ENCODE measurements at places on chromosomes 12 and 14. TPM values are rescaled to one million over a fixed set of nuclear protein-coding genes. Genes with fewer than 3 reads are reported as not detected.
A peak's percentile ranks its signal among the peaks of the same experiment; 100 is the strongest.

DNA sequence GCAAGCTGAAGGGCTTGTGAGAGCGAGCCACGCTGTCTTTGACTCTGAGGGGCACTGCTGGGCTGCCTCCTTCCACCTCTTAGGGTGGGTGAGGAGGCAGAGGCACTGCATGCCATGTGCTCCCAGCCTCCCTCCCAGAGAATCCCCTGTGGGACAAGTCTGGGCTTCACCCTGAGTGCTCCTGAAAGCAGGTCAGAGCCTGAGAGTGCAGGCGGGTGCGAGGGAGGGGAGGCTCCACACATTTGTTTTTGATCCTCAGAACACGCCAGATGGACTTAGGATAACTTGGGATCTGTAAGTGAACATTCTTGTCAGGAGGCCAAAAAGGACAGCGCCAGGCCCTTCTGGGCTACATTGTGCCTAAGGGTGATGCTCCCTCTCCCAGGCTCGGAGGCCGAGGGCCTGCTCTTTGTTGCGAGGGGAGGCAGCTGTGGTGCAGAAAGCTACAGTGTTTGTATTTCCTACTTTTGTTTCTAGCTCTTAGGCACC lies 155.4 kb downstream of the TMX1 start:
- no peak overlapping the region for H3K27ac ChIP-seq
- no peaks in the 10 kb centered on the region for H3K4me1 ChIP-seq
- no peak for DNase-seq
- no peaks in the 10 kb centered on the region for H3K27me3 ChIP-seq
- H3K4me3 ChIP-seq, result no peak overlapping the region
- no peaks in the 10 kb centered on the region for H3K36me3 ChIP-seq

DNA sequence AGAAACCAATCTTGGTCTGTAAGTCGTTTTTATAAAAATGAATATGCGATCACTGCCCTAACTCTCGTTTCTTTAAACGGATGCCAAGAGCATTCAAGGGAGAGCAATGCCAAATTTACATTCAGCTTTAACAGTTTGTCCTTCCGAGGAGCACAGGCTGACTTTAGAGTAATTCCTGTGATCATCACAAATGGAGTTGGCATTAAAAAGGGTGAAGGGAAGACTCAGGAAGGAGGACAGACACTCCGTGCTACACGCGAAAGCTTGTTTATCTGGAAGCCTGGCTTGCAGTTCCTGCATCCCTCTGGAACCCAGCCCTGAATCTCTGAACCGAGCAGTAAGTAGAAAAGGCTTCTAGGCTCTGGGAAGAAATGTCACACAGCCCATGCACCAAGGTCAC lies 78.4 kb downstream of the PAPOLA start:
- no peak overlapping the region for H3K27ac ChIP-seq
- H3K4me1 ChIP-seq, result peaks cover 5% of the 10 kb centered on the region
- no peak overlapping the region for H3K4me3 ChIP-seq
- no peak for DNase-seq

- H3K4me1 ChIP-seq, result peaks cover 40% of the 10 kb centered on the region
- no peak overlapping the region for H3K4me3 ChIP-seq
- DNase-seq, result peak; percentile 22
- peaks cover 1% of the 10 kb centered on the region for H3K27me3 ChIP-seq
These were observed 23.1 kb upstream of the HELB start for GRCh38 chr12:66279123-66279712.

Gene LHX5
- not detected for total RNA-seq

Gene PZP
- not detected for total RNA-seq

DNA sequence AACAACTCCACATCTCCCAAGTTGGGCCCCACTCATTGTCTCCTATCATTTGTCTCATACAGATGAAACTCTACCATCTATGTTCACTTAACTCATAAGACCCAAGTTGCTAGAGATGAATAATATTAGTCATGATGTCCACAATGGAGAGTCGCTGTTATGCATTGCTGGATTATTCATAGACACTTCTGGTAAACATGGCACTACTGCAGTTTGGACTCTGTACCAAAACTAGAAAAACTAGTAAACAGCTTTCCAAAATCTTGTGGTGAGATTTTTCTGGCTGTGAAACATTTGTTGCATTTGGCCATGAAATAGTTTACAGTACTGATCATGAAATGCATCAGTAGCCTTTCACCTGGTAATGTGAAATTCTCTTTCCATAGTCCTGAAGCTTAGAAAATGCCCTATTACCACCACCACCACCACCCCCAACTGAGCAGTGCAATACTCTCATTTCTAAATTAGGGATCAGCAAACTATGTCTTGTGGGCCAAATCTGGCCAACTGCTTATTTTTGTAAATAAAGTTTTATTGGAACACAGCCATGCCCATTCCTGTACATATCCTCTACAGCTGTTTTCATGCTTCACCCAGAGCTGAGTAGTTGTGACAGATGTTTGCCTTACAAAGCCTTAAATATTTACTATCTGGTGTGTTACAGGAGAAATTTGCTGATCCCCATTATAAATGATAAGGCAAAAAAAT lies 236.5 kb downstream of the DPF3 start:
- no peaks in the 10 kb centered on the region for H3K4me1 ChIP-seq
- H3K27ac ChIP-seq, result no peak overlapping the region
- peaks cover 11% of the 10 kb centered on the region for H3K36me3 ChIP-seq
- no peak for DNase-seq
- H3K27me3 ChIP-seq, result peaks cover 14% of the 10 kb centered on the region

- peaks cover 22% of the 10 kb centered on the region for H3K4me1 ChIP-seq
- H3K27ac ChIP-seq, result peak overlapping the region; percentile 0
- no peak overlapping the region for H3K4me3 ChIP-seq
- peaks cover 13% of the 10 kb centered on the region for H3K36me3 ChIP-seq
- no peak for DNase-seq
- no peaks in the 10 kb centered on the region for H3K27me3 ChIP-seq
These were observed 1.6 kb upstream of the TAS2R30 start for GRCh38 chr12:11136075-11136474.

Gene PPM1H
- not detected for total RNA-seq

DNA sequence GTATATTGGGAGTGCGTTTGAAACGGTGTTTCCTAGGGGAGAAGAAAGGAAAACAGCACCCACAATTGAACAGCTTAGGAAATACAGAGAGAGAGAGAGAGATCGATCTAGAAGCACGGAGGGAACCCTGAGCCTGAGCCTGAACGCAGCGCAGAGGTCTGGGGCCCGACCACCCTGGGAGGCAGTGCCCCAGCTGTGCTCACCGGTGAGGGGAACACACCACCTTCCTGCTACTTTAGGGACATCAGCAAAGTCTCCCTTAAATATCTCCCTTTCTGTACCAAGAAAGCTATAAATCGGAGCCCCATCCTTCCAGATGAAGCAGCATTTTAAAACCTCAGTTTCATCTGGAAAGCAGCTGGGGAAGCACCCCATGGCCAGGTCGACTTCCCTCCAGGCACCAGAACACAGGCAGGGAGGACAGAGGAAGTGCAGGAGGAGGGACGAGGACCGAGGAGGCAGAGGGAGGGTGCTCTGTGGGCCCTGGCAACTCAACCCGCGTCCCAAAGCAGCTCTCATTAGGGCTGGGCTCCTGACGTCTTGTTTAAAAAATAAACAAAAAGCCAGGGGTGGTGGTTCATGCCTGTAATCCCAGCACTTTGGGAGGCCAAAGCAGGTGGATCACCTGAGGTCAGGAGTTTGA lies 12.2 kb downstream of the RIMBP2 start:
- H3K4me1 ChIP-seq, result no peaks in the 10 kb centered on the region
- H3K4me3 ChIP-seq, result no peak overlapping the region
- no peak overlapping the region for H3K27ac ChIP-seq

- DNase-seq, result peak; percentile 11
- no peaks in the 10 kb centered on the region for H3K27me3 ChIP-seq
- H3K36me3 ChIP-seq, result no peaks in the 10 kb centered on the region
These were observed 187.2 kb upstream of the NEDD1 start for GRCh38 chr12:96719660-96720362.

Gene RASAL1
- total RNA-seq, result 0.34 TPM

- peaks cover 4% of the 10 kb centered on the region for H3K27me3 ChIP-seq
- peaks cover 8% of the 10 kb centered on the region for H3K4me1 ChIP-seq
- peak; percentile 51 for DNase-seq
- H3K36me3 ChIP-seq, result no peaks in the 10 kb centered on the region
These were observed 8.8 kb upstream of the GNPTAB start for GRCh38 chr12:101839324-101840283.

- no peak overlapping the region for H3K27ac ChIP-seq
- H3K4me1 ChIP-seq, result no peaks in the 10 kb centered on the region
- no peaks in the 10 kb centered on the region for H3K36me3 ChIP-seq
- DNase-seq, result no peak
- peaks cover 4% of the 10 kb centered on the region for H3K27me3 ChIP-seq
- no peak overlapping the region for H3K4me3 ChIP-seq
These were observed 28.2 kb upstream of the BCAT1 start for GRCh38 chr12:24977060-24977459.

- H3K27ac ChIP-seq, result no peak overlapping the region
- DNase-seq, result no peak
- no peaks in the 10 kb centered on the region for H3K27me3 ChIP-seq
- no peaks in the 10 kb centered on the region for H3K36me3 ChIP-seq
These were observed 16.4 kb upstream of the MIA2 start for GRCh38 chr14:39217214-39217879.

GRCh38 chr14:80850197-80850814 lies 91.2 kb downstream of the CEP128 start:
- no peak overlapping the region for H3K4me3 ChIP-seq
- H3K36me3 ChIP-seq, result no peaks in the 10 kb centered on the region
- no peaks in the 10 kb centered on the region for H3K4me1 ChIP-seq
- no peak overlapping the region for H3K27ac ChIP-seq

Gene HOXC13
- total RNA-seq, result not detected

DNA sequence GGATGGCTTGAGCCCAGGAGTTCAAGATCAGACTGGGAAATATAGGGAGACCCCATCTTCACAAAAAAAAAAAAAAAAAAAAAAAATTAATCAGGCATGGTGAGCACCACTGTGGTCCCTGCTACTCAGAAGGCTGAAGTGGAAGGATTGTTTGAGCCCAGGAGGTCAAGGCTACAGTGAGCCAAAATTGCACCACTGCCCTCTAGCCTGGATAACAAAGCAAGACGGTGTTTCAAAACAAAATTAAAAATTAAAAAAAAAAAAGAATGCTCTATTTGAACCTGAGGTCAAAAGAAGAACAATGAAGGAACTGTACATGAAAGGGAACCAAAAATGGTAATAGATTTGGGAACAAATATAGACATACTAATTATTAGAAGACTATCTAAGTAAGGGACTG lies 40.4 kb downstream of the BMP4 start:
- H3K27ac ChIP-seq, result no peak overlapping the region
- no peaks in the 10 kb centered on the region for H3K4me1 ChIP-seq
- H3K36me3 ChIP-seq, result no peaks in the 10 kb centered on the region
- no peaks in the 10 kb centered on the region for H3K27me3 ChIP-seq
- H3K4me3 ChIP-seq, result no peak overlapping the region
- DNase-seq, result no peak

GRCh38 chr14:23895480-23895879 lies 58.1 kb upstream of the DHRS4 start:
- no peak overlapping the region for H3K4me3 ChIP-seq
- peaks cover 5% of the 10 kb centered on the region for H3K27me3 ChIP-seq
- H3K4me1 ChIP-seq, result no peaks in the 10 kb centered on the region
- no peaks in the 10 kb centered on the region for H3K36me3 ChIP-seq
- no peak overlapping the region for H3K27ac ChIP-seq

Gene ETFBKMT
- 0.69 TPM for total RNA-seq

Gene EXOC3L4
- not detected for total RNA-seq

Gene HCAR1
- total RNA-seq, result 8.6 TPM

GRCh38 chr12:45182511-45182910 lies 33.4 kb upstream of the ANO6 start:
- H3K27me3 ChIP-seq, result no peaks in the 10 kb centered on the region
- H3K27ac ChIP-seq, result no peak overlapping the region
- no peak overlapping the region for H3K4me3 ChIP-seq
- peaks cover 6% of the 10 kb centered on the region for H3K36me3 ChIP-seq
- no peaks in the 10 kb centered on the region for H3K4me1 ChIP-seq

GRCh38 chr14:54671537-54671936 lies 104.6 kb downstream of the SAMD4A start:
- H3K27me3 ChIP-seq, result peaks cover 54% of the 10 kb centered on the region
- DNase-seq, result no peak
- H3K27ac ChIP-seq, result no peak overlapping the region
- peaks cover 3% of the 10 kb centered on the region for H3K36me3 ChIP-seq
- no peak overlapping the region for H3K4me3 ChIP-seq

Gene RDH16
- total RNA-seq, result 0.23 TPM

Gene CSRP2
- 0.36 TPM for total RNA-seq

DNA sequence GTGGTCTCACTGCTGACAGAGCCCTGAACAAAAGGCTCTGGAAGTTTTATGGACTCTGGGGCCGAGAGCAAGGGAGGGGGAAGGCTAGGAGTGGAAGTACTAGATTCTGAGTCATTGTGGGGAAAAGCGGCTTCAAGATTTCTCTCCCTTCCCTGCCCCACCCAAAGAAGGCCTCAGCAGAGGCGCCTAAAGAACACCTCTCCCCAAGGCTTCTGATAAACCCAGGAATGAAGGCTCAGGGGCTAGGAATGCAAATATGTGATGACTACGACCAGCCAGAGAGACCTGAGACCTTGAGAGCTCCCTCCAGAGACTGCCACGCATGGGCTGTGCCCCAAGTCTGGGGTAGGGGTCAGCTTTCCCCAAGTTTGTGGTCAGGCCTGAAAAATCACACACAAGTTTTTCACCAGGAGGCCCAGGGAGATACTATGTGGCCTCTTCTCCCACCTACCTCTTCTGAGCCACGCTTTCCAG lies 130.7 kb upstream of the HIF1A start:
- no peak overlapping the region for H3K27ac ChIP-seq
- DNase-seq, result no peak
- H3K27me3 ChIP-seq, result no peaks in the 10 kb centered on the region
- H3K4me1 ChIP-seq, result peaks cover 87% of the 10 kb centered on the region

Gene SMCO2
- 1.8 TPM for total RNA-seq

- no peak for DNase-seq
- H3K4me3 ChIP-seq, result no peak overlapping the region
- peaks cover 56% of the 10 kb centered on the region for H3K36me3 ChIP-seq
- no peaks in the 10 kb centered on the region for H3K27me3 ChIP-seq
- no peak overlapping the region for H3K27ac ChIP-seq
- H3K4me1 ChIP-seq, result no peaks in the 10 kb centered on the region
These were observed 42.9 kb downstream of the WDR89 start for GRCh38 chr14:63598807-63599206.

Gene PLEKHD1
- not detected for total RNA-seq

DNA sequence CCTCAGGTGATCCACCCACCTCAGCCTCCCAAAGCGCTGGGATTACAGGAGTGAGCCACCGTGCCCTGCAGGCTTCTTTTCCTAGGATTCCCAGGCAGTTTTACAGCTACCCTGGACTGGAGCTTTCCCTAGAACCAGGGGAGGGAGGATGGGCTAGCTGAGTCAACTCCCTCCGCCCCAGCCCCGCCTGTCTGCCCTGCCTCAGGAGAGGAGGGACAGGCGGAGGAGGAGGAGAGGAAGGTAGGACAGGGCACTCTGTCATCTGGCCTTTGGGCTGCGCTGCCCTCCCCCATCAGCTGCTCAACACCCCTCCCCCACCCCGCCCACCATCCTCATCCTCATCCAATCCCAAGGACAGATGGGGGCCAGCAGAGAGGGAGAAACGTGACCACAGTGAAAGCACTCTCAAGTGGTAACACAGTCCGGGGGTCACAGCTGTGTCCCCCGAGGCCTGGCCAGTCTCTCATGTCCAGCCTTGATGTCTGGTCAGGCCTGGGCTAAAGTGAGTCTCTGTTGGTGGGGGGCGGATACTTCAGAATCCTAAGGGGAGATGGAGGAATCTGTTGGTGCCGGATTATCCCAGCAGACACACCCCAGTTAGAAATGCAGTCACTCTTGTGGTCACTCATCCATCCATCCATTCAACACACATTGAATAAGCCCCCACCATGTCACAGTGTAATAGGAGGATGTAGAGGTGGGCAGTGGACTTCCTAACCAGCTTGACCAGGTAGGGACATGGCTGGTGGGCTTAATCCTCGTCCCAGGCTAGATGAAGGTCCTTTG lies 12.3 kb downstream of the FIGNL2 start:
- H3K27ac ChIP-seq, result no peak overlapping the region
- H3K27me3 ChIP-seq, result peaks cover 36% of the 10 kb centered on the region
- no peak for DNase-seq
- no peak overlapping the region for H3K4me3 ChIP-seq
- H3K36me3 ChIP-seq, result no peaks in the 10 kb centered on the region
- H3K4me1 ChIP-seq, result peaks cover 15% of the 10 kb centered on the region

Data from activated T-helper 1 cell treated with anti-CD3 and anti-CD28 coated beads, Interleukin-12 subunit alpha, Interleukin-12 subunit beta, Interleukin-2, Interleukin-4 antibody, amounts not matched to agents 30 ng/mL and 10 ng/mL and 1 ng/mL, durations not matched to agents 14 hours and 24 hours and 36 hours (primary cell).